Natural killer cell (primary cell): ENCODE measurements at places on chromosomes 3 and 15. TPM values are rescaled to one million over a fixed set of nuclear protein-coding genes. Genes with fewer than 3 reads are reported as not detected.
A peak's percentile ranks its signal among the peaks of the same experiment; 100 is the strongest.

CISH gene
- 23.6 TPM for total RNA-seq

CNTN3 gene
- not detected for total RNA-seq

GOLGA8J gene
- total RNA-seq, result 1.2 TPM

SMAD6 gene
- 0.38 TPM for total RNA-seq

KLF13 gene
- 277 TPM for total RNA-seq

VPS18 gene
- total RNA-seq, result 35.6 TPM

MESP2 gene
- not detected for total RNA-seq

PLSCR2 gene
- total RNA-seq, result not detected

ABCC5 gene
- total RNA-seq, result 15.6 TPM

SLC2A2 gene
- not detected for total RNA-seq

SLC30A4 gene
- 9.2 TPM for total RNA-seq

SEC61A1 gene
- 148 TPM for total RNA-seq

- no peak for DNase-seq
These were observed 7.9 kb upstream of the RPLP1 start for GRCh38 chr15:69444686-69445085.

DNA sequence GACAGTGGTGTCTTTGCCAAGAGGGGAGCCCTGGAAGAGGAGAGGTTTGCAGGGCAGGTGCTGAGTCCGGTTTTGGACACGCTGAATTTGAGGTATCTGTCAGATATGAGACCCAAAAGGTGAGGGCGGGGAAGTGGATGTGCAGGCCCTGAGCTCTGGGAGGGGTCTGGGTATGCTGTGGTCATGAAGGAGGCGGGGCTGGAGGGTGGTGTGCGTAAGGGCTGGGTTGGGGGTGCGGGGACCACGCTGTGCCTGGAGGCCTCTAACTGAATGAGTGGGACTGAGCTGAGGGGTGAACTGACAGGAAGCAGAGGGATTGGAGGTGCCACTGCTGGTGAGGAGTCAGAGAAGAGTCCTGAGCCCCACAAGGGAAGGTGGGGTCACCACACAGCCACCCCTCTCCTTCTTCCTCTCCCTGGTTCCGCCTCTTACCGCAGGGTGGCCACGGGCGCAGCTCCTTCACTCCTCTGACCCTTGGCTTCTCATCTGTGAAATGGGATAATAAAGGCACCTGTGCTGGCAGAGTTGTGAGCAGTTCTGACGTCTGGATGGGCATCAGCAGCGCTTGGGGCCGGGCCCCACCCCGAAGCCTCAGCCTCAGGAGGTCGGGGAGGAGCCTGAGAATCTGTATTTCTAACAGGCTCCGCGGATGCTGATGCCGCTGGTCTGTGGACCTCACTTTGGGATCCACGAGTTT lies 28.8 kb downstream of the PSTPIP1 start:
- no peak for DNase-seq

DNA sequence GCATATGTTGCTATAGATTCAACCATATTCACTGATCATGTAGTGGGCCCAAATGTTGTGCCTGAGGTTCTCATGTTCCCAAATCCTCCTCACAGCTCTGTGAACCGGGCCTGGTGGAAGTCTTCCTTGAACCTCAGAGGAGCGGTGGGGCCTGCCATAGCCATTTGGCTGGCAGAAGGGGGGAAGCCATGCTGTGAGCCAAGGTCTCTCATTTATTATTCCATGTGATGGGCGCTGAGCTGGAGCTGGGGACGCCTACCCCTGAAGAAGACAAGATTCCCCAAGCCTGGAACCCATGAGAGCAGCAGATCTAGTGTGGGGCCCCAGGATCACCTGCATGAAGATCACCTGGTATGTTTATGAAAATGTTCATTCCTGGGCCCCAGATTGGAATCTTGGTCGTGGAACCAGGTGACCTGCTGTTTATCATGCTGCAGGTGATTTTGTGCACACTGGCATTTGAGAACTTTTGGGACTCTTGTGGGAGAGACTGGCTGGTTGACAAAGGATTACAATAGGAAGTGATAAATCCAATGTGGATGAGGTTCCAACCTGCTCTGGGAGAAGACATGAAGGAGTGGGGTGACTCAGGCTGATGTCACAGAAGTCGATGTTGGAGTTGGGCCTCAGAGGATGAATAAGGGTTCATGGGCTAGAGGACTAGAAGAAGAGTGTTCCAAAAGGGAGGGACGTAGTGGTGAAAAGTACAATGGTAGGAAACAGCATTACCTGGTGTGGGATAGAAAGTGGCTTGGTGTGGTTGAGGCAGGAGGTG lies 102.1 kb downstream of the ASB7 start:
- no peak for DNase-seq

DNA sequence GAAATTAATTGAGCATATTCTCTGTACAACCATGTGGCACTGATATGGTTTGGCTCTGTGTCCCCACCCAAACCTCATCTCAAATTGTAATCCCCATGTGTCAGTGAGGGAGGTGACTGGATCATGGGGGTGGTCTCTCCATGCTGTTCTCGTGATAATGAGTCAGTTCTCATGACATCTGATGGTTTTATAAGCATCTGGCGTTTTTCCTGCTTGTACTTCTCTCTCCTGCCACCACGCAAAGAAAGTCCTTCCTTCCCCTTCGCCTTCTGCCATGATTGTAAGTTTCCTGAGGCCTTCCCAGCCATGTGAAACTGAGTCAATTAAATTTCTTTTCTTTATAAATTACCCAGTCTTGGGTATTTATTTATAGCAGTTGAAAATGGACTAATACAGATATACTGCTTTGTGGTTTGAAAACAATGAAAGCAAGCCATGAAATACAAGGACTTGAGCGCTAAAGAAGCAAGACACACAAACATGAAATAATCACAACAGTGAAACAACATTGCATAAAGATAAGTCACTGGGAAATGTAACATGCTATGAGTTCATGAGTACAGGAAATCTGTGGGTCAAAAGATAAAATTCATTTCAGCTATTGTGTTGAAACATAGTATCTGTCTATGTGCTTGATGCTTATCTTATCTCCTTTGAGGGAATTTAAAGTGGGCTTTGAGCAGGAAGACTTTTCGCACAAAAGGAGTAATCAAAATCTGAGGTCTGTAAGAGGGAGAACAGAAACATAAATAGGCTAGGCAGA lies 288.7 kb downstream of the GBE1 start:
- DNase-seq, result no peak

- DNase-seq, result no peak
These were observed 42.0 kb upstream of the GCSAM start for GRCh38 chr3:112175037-112175436.

GRCh38 chr15:63797116-63797515 lies 36.6 kb downstream of the HERC1 start:
- no peak for DNase-seq

GRCh38 chr3:24968036-24968435 lies 460.0 kb upstream of the RARB start:
- DNase-seq, result no peak

- DNase-seq, result no peak
These were observed 127.6 kb downstream of the SOX2 start for GRCh38 chr3:181839039-181839915.

DNA sequence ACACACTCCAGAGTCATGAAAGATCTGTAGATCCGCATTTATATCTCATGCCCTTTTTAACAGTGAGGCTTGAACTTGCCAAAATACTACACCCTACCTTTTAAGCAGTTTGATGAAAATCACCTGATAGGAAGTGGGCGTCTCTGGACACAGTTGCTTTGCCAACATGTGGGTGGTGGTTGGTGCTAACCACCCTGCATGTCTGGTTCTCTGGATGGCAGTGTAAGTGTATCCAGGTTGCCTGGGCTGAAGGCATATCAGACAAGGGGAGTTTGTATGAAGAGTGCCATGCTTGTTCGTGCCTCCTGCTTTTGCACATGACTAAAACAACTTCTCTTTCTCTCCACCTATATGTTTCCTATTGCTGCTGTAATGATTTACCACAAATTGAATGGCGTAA lies 159.6 kb downstream of the GHSR start:
- DNase-seq, result peak; percentile 12

- peak; percentile 38 for DNase-seq
These were observed at the start of the genes DUOX1 and DUOXA1 for GRCh38 chr15:45129651-45130129. Gene DUOX1, plus strand, starts transcription at chr15:45129994. Its CDS starts 1,973 bp downstream, at chr15:45131967. Gene DUOXA1, minus strand, starts transcription at chr15:45129879. Its CDS starts 6,865 bp downstream, at chr15:45123014.

DNA sequence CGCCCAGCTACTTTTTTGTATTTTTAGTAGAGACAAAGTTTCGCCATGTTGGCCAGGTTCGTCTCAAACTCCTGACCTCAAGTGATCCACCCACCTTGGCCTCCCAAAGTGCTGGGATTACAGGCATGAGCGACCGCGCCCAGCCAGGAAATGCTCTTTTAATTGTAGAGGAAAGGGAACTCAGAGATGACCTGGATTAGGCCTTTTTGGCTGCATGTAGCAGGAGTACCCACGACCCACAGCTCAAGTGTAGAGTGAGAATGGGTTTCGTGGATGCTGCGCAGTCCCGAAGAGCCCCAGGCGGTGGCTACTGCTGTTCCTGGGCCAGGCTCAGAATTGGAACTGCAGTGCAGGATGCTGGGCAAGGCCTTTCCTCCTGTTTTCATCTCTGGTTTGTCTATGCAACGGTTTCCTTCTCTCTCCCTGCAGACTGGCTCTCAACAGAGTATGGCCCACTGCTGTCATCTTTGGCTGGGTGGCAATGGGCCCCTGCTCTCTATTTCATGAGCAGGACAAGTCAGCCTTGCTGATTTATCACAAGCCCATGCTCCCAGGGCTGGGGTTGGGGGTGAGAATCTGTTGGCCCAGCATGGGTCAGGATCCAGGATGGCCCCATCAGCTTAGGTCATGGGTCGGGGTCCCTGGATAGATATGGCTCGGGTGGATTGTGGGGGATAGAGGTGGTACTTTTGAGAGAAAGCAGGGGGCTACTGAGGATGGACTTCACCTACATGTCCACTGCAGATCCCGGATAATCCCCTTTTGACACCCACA lies 51.2 kb downstream of the GASK1A start:
- no peak for DNase-seq

DNA sequence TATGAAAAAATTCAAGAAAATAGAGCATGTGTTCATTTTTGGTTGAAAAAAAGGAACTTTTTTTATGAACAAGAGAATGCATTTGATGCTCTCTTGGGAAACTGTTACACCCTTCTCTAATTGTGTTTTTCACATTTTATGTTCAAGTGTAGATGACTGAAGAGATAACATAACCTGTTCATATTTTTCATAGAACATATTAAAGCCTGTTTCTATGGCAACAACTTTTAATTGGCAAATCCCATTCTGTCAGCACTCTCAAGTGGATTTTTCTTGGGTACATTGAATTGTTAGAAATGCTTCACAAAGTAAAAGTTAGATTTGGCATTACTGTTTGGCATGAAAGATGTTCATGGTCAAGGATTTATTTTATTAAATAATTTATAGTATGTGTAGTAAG lies 117.5 kb downstream of the MBNL1 start:
- no peak for DNase-seq

- no peak for DNase-seq
These were observed 381.8 kb upstream of the EPHA3 start for GRCh38 chr3:88725440-88726165.

GRCh38 chr3:154224366-154224765 lies 99.9 kb downstream of the DHX36 start:
- DNase-seq, result no peak

GRCh38 chr3:51375571-51375970 lies 9.5 kb upstream of the MANF start:
- DNase-seq, result no peak

GRCh38 chr3:126275620-126275904 lies 81.6 kb downstream of the KLF15 start:
- no peak for DNase-seq

GRCh38 chr3:94093151-94093550 lies 30.3 kb downstream of the NSUN3 start:
- DNase-seq, result no peak

GRCh38 chr3:47273564-47273963 lies 9.0 kb downstream of the KIF9 start:
- DNase-seq, result no peak

GRCh38 chr3:133840055-133840737 lies 34.6 kb downstream of the SRPRB start:
- DNase-seq, result no peak

DNA sequence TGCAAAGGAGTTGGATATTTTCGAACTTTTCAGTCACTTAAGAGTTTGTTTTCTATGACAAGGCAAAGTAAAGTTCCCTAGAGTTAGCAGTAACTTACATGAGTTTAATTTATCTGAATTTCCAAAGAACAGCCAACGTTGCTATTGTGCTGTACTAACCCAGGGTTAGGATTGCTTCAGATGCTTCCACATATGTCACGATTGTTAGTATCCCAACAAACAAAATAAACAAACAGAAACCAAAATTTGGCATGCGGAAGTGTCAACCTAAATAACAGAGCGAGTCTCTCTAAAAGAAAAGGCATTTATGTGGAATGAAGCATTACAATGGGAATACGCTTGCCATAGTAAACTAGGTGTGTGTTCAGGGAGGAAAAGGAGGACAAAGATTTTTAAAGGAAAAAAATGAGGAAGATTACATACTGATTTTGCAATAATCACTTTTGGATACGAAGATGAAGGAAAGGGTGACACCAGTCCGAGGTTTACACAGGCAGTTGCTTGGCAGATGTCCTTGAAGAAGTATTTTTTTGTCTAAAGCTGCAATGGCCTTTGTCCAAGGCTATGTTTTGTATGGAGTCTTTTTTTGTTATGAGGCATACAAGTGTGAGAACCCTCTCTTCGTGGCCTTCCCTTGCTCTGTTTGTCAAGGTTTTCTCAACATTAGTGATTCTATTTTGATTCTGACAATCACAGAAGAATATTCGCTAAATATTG lies 267.9 kb downstream of the GABRG3 start:
- no peak for DNase-seq

DNA sequence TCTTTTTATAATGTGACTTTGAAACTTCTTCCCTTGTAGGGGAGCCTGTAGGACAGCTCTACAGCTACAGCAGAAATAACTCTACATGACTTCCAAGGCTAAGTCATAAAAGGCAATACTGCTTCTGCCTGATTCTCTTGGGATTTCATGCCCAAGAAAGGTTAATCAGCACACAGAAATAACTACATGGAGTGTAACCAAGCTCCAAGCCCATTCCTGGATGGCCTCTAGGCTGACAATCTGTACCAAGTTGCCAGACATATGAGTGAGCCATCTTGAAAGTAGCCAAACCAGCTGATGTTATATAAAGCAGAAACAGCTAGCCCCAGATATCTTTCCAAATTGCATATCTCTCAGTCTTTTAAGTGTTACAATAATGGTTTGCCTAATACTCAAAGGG lies 75.8 kb upstream of the OSTN start:
- DNase-seq, result no peak

DNA sequence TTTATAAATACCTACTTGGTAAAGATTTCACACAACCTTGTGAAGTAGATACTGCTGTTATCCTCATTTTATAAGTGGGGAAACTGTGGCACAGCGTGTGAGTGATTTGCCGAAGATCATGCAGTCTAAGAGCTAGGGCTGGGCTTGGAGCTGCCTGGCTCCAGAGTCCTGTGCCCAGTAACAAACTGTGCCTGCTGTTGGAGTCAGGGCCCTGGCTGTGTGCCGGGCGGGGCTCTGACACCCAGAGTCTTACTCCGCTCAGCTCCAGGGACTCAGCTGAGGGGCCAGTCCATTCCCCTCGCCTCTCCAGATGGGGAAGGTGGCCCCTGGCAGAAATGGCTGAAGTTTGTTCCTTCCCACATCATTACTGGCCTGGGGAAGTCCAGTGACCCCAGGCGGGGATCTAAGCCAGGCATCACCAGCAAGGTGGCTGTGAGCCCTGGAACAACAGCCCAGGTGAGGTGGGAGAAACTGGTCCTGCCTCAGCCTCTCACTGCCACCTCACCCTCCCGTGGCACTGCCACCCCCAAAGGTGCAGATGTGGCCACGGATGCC lies 17.3 kb upstream of the PLXNA1 start:
- no peak for DNase-seq
